Gastroesophageal sphincter (tissue), 4 donors: ENCODE measurements at places on chromosomes 2 and 18.

DNA sequence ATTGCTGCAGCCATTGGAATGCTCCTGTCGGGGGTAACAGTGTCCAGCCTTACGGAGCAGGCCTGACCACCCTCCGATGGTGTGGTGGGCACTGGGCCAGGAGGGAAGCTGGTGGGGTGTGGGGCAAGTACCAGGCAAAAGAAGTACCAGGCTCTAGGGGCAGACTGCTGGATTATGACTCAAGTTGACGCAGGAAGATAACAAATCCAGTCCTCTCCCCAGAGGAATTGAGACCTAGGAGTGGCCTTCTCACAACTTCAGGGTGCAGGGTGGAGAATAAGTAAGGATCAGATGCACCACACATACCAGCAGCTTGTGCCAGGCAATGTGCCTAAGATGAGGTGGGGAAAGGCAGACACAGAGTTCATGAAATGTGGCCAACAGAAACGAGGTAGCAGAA is 37.9 kb downstream of the SEMA4F start:
- ATAC-seq, result no peak

DNA sequence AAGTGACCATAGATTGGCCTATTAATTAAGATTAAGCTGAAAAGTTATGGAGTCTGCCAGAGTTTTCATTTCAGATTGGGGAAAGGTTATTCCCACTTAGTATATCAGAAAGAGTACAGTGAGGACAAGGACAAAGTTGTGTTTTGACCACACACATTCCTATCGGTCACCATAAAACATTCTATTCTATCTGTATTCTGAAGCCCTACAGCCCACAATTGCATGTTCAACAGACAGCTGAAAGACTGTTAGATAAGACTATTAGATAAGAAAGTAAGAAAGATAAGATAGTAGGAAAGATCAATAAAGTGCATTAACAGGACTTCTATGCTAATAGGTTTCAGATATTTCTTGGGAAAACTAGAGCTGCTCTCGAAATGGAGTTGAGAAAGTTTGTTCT is 26.7 kb upstream of the ACYP2 start:
- ATAC-seq, result no peak

DNA sequence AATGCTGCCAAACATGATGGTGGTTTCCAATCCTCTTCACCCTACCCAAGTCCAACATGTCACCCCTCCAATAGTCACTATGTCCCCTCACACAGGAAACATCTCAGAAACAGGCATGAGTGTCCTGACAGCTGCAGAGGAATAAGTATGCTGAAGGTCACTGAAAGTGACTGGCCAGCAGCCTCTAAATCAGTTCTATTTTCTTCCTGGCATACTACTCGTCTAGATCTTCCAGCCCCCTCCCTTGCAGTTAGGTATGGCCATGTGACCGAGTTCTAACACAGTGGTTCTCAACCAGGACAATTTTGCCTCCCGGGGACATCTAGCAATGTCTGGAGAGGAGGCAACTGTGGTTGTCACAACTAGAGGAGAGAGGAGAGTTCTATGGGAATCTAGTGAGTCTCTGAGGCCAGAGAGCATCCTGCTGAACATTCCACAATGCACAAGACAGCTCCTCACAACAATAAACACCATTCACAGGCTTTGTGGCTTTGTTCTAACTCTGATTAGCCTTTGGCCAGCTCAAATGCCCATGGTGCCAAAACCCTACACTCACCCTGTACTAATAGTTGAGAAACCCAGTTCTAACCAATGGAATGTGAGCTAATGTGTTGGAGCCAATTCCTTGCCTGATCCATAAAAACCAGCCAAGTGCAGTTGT is 12.6 kb upstream of the ID2 start:
- ATAC-seq, result peak; percentile 77

GRCh38 chr2:129779783-129780182 is 199.7 kb upstream of the RAB6C start:
- ATAC-seq, result no peak

DNA sequence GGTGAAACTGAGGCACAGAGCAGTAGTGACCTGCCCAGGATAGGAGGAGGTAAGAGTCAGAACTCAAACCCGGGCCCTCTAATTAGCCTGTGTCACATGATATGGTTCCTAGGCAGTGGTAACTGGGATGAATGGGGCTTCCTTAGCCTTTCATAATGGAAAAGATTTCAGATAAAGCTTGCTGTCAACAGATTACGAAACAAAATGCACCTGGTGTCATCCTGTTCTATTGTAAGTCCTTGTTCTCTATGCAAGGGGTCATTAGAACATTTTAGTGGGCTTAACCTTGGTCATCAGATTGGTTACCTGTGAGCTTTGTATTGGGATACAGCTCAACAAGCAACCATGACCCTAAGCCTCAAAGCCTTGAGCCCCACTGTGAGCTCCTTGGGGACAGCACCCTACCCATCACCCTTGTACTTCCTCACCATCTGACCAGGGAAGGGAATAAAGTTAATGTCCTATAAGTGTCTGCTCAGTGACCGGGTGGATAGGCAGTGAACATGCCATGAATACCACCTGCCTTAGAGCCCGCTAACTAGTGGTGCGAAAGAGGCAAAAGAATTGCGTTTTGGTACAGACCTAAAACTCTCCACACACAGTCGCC is 70.3 kb upstream of the RMDN2 start:
- no peak for ATAC-seq

GRCh38 chr2:206250041-206250897 is 24.2 kb upstream of the ZDBF2 start:
- ATAC-seq, result no peak

DNA sequence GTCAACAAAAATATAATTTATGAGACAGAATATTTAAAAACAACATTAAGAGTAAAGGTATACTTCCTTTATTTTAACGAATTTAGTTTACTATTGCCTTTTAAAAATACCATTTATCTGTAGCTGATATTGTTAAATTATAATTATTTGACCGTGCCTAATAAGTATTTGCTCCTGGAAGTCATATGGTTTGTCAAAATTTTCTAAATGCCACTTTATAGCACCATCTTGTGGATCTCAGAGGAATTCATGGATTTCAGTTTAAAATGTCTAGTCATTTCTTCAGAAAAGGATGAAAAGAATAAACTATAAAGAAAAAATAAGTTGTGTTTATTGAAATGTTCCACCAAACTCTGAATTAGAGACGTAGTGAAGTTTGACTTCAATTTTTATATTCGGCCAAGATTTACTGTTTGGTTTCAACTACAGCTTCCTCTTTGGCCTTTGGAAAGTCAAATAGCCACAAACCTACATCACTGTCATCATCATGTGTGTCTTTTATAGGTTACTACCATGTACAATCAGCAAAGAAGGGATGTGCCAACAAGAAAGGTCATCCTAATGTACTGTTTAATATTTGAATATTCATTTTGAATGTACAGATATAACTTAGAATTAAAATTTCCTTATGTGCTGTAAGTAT is 10.3 kb upstream of the FTCDNL1 start:
- no peak for ATAC-seq

DNA sequence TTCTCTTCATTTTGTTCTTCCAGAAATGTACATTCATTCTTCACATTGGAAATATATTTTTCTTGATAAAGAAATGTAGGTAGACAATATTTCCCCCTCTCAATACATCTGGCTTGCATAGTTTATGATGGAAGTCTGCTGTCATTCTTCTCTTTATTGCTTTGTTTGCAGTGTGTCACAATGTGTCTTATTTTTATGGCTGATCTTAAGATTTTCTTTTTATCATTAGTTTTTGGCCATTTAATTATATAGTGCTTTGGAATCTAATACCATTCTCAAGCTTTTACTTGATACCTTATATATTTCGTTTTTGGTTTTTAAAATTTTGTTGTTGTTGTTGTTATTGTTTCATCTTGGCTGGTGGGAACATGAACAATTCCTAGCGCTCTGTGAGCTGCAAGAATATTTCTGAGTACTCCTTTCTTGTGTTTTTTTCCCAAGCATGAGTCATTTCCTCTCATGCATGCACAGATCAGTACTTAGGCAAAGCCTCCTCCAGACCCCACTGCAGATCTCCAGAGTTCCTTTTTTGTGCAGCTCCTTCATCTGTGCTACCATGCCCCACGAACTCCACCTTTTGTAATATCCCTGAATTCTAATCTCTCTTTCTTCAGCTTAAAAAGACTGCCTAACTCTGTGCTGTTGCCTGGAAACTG is 13.7 kb upstream of the MMADHC start:
- no peak for ATAC-seq
